ENCODE measurements at places on chromosomes 13 and 19. TPM values are rescaled to one million over a fixed set of nuclear protein-coding genes. Genes with fewer than 3 reads are reported as not detected.

DNA sequence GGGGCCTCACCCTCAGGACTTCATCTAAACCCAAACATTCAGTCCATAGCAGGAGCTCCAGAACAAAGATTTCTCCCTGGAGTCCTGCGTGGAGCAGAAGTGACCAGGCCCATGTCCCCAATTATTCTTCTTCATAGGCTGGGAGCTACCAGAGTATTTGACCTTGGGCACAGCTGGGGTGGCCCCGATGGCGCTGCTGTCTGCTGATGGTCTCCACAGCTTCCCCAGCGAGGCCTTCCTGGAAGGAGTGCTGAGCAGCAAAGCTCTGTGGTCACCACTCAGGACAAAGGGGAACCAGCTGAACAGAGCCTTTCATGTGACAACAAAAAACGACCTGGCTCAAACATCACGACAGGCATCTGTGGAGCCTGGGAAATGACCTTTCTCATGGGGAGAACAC lies 62.7 kb upstream of the ARGLU1 start:
- DNase-seq: no peak

GRCh38 chr19:16077984-16078758 lies 1.9 kb downstream of the TPM4 start:
- no peak for DNase-seq

- peak; percentile 73 for DNase-seq
Observed at GRCh38 chr13:78589206-78589605, 14.1 kb downstream of the POU4F1 start.

DNA sequence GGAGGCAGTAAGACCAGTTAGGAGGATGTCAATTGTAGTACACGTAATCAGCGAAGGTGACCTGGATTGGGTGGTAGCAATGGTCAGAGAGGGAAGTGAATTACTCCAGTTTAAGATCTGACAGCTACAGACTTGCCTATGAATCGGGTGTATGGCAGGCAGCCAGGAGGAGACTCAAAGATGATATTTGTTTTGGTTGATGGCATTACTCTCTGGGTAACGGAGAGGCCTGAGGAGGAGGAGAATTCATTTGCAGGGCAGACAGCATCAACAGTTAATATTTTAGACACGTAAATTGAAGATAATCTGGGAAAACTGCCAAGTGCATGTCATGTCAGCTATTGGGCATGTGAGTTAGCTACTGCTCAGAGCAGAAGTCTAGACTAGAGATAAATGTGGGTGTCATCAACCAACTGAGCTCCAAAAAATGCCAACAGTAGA lies 109.2 kb downstream of the SGCG start:
- DNase-seq: peak; percentile 43

CFD gene
- 90.8 TPM for total RNA-seq

DNA sequence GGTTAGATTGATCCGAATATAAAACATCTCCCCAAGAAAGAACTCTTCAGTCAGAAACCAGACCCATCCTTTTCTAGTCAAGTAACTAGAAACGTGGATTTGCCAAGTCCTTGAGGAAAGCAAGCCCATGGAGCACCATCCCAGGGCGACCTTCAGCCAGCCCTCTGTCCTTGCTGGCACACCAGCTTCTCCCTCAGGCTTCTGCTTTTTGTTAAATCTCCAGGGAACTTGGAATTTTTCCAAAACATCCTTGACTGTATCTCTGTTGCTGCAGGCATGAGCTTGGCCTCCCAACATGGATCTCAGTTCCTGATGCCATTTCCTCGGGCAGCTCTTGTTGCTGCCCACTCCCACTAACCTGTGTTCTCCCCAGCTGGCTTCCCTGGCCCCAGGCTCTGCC lies 27.1 kb upstream of the C1QTNF9 start:
- DNase-seq: no peak

ALOX5AP gene
- 192 TPM for total RNA-seq

- DNase-seq: no peak
Observed at GRCh38 chr13:38624822-38625221, 62.1 kb upstream of the FREM2 start.

DNA sequence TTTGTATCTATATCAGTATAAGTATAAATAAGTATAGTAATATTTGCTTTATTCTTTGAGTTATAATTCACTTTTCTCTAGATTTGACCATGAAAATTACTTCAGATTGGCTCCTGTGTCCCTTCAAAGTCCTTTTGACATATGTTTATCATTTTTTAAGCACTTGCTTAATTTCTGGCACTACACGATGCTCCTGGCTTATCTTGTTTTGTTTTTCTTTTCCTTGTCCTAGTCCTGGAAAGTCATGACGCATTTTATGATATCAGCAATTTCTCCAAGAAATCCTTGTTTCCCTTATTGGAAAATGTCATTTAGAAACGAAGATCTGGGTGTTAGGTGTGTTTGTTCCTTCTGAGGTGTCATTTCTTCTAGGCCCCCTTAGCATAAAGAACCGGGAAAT lies 226.5 kb downstream of the POU4F1 start:
- no peak for DNase-seq

GRCh38 chr13:107332188-107332587 lies 764.3 kb upstream of the ARGLU1 start:
- no peak for DNase-seq

GRCh38 chr19:6459262-6460098 lies at the start of gene SLC25A23:
Gene SLC25A23, minus strand, starts transcription at chr19:6459792. Its CDS starts 164 bp downstream, at chr19:6459628.
- DNase-seq: peak; percentile 85

ANGPTL8 gene
- total RNA-seq: not detected

DNA sequence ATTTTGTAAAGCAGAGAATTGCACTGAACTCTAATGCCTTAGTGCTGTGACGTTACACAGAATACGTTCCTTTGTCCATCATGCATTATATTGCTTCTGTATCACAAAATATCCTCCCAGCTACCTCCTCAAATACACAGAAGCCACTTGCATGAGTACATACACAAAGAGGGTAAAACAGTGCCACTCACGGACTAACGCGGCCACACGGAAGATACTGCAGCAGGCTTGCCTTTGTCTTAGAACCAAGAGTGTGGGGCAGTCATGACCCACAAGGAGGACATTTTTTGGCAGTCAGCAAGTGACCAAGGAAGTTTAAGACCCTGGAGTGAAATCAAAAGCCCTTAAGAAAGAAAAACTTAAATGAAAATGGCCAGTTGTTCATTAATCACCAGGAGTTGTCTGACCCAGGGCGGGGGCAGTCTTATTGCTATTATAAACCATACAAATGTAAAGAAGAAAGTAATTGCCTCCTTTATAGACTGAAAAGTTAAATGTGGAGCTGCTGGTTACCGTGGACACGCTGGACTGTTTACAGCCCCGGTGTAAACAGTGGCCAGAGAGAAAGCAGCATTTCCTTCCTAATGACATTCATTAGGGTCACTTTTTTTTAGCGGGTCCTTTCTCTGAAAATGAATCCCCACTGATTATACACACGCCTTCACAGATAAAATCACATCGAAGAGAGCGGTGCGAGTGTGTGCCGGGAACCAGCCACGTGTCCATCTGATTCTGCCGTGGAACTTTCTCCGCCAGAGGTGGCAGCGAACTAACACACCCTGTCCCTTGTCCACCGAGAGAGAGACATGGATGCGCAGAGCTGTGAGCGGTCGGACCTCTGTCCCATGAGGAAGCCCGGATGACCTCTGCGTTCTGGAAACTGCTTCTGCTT lies 66.8 kb downstream of the SOX1 start:
- DNase-seq: peak; percentile 60

DNA sequence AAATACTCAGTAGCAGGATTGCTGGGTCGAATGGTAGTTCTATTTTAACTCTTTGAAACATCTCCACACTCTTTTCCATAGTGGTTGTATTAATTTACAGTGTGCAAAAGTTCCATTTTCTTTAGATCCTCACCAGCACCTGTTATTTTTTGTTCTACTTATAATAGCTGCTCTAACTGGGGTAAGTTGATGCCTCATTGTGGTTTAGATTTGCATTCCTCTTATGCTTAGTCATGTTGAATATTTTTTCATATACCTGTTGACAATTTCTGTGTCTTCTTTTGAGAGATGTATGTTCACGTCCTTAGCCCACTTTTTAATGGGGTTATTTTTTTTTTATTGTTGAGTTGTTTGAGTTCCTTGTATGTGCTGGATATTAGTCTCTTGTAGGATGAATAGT lies 144.6 kb downstream of the NBEA start:
- DNase-seq: no peak

DNA sequence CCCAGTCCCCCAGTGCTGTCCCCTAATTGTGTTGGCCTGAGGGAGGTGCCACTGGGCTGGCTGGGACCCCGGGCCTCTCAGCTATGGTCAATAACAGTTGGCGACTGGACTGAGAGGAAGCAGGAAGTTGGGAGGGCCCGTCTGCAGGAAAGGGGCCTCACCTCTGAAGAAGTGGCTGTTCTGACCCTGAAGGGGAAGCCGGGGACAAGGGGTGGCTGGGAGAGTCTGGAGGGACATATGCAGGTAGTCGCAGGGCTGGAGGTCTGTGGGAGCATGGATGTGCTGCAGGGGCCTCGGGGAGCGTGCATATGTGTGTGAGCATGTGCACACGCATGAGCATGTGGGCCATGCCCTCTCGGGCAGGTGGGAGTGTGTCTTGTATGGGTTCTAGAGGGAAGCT lies 5.9 kb downstream of the PKN1 start:
- DNase-seq: no peak

DNA sequence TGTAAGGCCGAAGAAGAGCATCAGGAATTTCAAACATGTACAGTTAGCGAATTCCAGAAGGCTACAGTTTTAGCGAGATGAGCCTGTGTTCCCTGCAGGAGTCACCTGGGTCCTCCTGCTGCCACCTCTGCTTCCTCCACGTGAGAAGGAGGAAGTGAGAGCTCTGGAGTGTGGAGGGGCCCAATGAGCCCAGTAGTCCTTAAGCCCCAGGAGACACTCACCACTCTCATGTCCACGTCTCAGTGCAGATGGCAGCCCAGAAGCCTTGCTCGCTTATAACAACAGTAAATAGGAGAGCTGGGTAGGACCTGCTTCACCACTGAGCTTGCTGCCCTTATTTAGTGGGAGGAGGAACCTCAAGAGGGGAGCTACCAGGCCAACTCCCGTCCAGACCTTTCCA lies 44.3 kb downstream of the SERP2 start:
- no peak for DNase-seq

GRCh38 chr13:99974296-99974938 lies 2.9 kb upstream of the ZIC5 start:
- DNase-seq: no peak

DNA sequence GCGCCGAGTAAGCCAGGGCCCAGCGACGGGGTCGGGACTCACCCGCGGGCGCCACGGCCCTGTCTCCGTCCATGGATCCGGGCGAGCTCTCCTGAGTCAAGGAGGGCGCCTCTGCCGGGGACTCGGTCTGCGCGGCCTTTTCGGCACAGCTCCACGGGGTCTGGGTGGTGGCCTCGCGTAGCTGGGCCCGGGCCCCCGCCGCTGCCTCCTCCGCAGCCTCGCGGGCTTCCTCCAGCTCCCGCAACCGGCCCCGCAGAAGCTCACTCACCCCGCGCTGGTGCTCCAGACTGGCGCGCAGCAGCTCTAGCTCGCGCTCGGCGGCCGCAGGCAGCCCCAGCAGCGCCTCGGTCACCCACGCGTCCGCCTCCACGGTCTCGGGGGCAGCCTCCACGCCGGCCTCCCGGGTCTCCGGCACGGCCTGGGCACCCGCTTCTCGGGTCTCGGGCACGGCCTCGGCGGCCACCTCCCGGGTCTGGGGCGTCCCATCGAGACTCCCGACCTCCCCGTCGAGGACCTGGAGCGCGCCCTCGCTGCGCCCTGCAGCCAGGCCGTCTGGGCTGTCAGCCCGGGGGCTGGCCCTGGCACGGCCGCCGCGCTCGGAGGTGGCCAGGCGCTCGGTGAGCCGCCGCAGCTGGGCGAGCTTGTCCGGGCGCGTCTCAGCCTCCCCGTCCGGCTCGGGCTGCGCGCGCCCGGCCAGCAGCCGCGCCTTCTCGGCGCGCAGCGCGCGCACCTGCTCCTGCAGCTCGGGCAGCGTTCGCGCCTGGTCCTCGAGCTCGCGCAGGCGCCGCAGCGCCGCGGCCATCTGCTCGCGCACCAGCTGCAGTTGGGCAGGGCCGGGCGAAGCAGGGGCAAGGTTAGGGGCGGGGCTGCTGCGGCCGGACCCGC lies 8.4 kb downstream of the KANK3 start:
- DNase-seq: peak; percentile 80

HSD17B14 gene
- 12.8 TPM for total RNA-seq

GRCh38 chr13:61670384-61671161 lies 254.9 kb upstream of the PCDH20 start:
- no peak for DNase-seq

- peak; percentile 46 for DNase-seq
Observed at GRCh38 chr19:18233224-18233825, 7.1 kb upstream of the PDE4C start.

GRCh38 chr19:16378291-16378889 lies 53.8 kb downstream of the KLF2 start:
- no peak for DNase-seq

DNA sequence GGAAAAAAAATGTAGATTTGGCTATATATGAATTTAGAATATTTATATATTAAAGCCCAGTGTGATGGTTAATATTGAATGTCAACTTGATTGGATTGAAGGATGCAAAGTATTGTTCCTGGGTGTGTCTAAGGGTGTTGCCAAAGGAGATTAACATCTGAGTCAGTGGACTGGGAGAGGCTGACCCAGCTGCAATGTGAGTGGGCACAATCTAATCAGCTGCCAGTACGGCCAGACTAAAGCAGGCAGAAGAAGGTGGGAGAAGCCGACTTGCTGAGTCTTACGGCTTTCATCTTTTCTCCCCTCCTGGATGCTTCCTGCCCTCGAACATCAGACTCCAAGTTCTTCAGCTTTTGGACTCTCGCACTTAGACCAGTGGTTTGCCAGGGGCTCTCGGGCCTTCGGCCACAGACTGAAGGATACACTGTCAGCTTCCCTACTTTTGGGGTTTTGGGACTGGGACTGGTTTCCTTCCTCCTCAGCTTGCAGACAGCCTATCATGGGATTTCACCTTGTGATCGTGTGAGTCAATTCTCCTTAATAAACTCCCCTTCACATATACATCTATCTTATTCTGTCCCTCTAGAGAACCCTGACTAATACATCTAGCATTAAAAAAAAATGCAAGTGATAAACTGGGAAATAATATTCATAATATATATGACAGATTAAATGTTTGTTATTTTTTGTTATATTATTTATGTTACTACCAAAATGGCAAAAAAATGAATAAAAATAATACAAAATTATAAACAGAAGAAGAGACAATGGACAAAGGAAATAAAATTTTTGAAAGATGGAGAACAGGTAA lies 122.4 kb downstream of the DLEU7 start:
- DNase-seq: no peak

GRCh38 chr13:114015111-114015968 lies 41.5 kb upstream of the C13orf46 start:
- DNase-seq: peak; percentile 66

- DNase-seq: no peak
Observed at GRCh38 chr13:36829753-36830152, 10.7 kb downstream of the RFXAP start.

DEDD2 gene
- 34.1 TPM for total RNA-seq

CDKN2D gene
- total RNA-seq: 14.3 TPM

GRCh38 chr13:99075268-99076191 lies 97.7 kb upstream of the DOCK9 start:
- DNase-seq: no peak

DNA sequence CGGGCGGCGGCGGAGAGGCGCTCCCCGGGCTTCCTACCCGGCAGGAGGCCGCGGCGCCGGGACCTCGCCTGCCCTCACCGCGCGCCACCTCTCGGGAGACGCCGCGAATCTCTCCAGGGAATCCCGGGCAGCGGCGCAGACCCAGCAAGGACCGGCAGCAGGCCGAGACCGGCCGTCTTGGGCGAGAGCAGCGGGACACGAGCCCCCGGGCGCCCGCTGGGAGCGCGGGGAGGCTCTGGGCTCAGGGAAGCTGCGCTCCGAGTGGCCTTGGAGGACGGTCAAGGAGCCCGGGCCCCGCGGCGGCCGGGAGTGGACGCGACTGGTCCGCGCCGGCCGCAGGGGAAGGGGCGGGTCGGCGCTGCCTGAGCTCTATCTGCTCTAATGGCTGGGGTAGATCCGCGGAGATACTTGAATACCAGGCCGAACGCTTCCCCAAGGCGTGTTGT lies 14.7 kb downstream of the CDX2 start:
- DNase-seq: no peak
